Activated CD8-positive, alpha-beta memory T cell treated with anti-CD3 and anti-CD28 coated beads, Interleukin-2, amount 50 U/mL, for 48 hours (primary cell): ENCODE measurements at places on chromosomes 13 and 19.

DNA sequence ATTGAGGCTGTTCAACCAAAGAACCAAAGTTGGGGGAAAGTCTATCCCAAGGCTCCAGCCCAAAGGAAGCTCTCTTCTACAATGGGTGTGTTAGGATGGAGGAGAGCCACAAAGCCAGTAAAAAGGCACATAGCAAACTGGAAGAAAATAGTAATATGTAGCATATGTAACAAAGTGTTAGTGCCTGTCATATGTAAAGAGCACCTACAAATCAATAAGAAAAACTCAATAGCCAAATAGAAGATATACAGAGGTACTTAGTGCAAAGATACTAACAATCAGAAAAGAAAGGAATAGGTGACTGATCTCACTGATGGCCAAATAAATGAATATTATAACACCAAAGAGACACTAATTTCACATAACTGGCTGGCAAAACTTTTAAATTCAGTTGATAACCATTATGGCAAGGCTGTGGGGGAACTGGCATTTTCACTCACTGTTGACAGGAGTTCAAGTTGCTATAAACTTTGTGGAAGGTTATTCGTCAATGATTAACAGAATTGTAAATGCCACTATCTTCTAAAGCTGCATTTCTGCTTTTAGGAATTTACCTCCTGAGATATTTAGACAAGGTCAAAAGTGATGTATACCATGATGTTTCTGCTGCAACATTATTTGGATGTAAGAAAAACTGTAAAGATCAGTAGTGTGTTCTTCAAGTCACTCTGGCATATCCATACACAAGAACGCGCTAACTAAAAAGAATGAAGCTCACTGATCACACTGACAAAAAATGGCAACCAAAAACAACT, 110.8 kb downstream of the GNG7 start:
- DNase-seq: no peak

DNA sequence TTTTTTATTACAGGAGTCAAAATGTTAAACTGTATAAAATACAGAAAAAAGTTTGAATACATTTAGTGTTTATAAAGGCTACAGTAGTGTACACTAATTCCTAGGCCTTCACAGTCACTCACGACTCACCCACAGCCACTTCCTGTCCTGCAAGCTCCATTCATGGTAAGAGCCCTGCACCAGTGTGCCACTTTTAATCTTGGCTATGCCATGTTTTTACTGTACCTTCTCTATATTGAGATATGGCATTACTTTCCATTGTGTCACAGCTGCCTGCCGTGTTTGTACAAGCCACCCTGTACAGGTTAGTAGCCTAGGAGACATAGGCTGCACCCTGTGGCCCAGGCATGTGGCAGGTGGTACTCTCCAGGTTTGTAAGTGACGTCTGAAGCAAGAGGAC, 32.1 kb downstream of the C1QTNF9 start:
- no peak for DNase-seq

- DNase-seq: no peak
These were observed 525.1 kb downstream of the MYO16 start for GRCh38 chr13:109154546-109154945.

- no peak for DNase-seq
These were observed 34.2 kb downstream of the ZNF787 start for GRCh38 chr19:56086671-56087430.

GRCh38 chr19:57106722-57107235, 13.0 kb upstream of the USP29 start:
- no peak for DNase-seq

- DNase-seq: no peak
These were observed 8.4 kb downstream of the IGFL3 start for GRCh38 chr19:46116121-46116520.
